Activated T-helper 1 cell treated with anti-CD3 and anti-CD28 coated beads, Interleukin-2, amount 50 U/mL, for 16 hours (primary cell): ENCODE measurements at places on chromosomes 3 and 15.

DNA sequence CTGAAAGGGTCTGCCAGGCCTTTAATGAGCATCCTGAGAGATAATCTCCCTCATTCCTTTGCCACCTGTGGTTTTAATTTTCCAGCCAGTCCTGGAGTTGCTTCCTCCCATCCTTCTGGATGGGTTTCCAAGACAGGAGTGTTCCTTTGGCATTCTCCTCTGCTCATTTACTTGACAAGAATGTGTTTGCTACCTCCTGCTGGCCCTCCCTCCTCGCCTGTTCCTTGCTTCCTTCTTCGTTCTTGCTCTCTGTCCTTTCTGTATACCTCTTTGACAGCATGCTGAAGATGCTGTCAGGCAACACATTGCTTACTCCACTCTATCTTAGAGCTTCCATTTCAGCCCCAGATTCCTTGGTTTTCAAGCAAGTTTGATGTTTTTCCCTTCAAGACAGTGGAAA lies 46.0 kb downstream of the ERC2 start:
- no peak for DNase-seq

DNA sequence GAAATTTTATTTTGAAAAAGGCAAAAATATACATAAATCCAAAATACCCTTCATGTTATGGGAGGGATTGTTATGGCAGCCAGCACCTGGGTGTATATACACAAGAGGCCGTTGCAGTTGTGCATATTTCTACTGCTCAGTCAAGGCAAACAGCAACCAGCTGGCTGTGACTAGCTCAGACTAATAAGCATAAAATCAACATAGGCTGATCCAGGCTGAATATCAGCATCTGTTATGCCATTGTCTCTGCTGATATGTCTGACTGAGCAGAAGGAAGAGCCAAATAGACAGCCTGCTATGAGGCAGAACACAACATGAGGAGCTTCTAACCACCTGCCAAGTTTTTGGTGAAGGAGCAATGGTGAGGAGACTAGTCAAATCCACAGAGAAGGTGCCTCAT lies 457.5 kb upstream of the ALCAM start:
- no peak for DNase-seq

DNA sequence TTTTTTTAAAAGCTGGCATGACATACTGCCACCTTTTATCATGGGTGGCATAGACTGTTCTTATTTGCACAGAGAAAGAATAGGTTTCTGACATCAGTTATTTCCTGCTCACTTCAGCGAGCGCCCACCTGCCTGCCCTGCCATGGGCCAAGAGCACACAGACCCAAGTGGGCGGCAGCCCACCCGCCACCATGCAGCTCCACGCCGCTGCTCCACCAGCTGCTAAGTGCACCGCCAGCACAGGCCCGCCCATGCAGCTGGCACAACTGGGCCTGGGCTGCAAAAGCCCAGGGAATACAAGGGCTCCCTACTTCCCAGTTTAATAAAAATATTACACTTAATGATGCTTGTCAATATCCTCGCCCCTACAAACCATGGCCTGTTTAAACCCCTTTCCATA lies 15.4 kb downstream of the ZNF148 start:
- DNase-seq = no peak

DNA sequence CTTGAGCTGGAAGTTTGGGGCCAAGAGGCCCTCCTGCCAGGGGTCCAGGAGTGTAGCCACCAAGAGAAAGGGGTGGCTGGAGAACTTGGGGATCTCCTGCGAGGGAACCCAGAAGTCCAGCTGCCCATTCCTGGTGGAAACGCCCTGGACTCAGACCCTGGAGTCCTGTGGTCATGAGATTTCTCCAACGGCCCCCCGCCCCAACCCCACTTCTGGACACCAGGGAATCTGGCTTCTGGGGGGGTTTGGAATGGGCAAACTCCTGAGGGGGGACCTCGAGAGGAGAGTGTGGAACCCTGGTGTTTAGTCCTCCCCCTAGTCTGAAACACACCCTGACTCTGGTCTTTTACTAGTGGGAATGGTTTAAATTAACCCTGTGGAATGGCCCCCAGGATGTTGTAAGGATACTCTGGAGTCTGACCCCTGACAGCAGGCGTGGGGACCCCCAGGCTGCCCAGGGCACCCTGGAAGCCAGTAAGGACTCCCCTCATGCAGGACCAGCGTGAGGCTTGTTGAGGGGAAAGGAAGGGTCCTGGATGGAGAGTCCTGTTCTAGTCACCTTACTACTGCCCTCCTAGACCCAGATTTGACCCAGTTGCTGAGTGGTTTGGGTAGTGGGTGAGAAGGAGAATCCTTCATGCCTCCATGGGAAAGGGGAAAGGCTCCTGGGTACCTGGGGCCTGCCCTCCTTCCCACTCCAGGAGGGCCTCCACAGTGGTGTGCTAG lies 540 bp downstream of the KLHDC8B start:
- no peak for DNase-seq

DNA sequence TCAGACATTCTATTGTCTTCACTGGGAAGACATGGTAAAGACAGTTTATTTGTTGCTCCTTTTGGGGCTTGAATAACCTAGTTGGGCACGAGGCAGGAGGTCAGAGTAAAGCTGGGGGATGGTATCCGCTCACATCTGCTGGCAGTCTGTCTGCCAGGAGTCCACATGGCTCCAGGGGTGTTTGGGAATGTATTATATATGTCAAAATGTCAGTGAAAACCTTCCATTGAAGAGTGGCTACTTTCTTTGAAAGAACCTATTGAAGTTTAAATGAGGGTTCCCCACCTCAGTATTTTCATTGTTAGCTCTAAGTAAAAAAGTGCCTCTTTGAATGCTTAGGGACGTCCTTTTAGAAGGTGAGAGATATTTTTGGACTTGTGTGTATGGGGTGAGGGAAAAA lies 68.4 kb downstream of the CLDN11 start:
- DNase-seq = no peak

DNA sequence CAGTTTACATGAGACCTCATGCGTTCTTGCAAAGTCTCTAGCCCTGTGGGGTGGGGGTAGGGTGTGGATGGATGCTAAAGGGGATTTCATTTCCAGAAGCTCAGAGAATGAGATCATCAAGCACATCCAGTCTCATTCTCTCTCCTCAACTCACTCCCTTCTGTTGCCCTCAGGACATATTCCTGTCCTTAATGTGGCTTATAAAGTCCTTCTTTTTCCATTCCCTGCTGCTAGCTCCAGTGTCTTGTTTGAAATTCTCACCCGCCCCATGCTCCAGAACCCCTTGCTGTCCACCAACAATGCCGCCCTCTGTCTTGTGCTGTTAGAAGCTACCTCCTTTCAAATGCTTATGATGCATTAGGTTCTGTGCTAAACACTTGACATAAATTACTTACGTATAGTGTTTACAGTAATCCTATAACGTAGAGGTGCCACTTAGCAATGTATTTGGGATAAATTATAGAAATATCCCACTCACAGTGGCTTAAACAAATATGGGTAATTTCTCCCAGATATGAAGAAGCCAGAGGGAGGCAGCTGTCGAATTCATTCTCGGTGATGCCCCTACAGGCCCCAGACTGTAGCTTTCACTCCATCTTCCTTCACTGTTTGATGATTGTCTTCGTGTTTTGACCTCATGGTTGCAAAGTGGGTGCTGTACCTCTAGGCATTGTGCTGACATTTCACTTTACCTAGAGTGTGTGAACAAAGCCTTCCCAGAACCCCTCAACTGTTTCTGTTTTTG lies 273.1 kb upstream of the TBL1XR1 start:
- DNase-seq = no peak

DNA sequence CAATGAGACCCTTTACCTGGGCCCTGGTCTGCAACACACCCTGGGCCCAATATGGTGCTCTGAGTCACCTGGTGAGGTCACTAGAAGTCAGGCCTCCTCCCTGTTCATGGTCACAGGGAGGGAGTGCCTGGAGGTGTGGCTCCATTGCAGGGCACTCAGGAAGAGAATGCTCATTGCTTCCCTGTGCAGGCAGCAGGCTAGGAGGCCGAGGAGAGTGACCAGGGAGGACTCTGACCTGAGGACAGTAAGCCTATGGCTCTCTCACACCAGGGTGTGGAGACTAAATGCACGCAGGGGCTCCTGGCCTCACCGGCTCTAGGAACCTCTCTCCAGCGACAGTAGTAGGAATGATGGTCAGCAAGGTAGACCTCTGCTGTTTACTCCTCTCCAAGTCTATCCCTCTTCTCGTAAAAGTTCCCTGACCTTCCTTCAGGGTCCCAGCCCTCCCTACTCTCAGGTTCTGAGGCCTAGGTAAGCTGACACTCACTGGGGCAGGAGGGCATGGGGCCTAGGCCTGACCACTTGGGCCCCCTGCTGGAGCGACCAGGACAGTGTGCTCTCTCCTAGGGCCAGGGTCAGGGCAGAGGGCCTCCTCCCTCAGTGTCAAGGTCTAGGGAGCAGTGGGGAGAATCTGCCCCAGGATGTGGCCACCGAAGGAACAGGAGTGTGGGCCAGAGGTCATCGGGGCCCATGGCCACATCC lies 9.6 kb upstream of the SLCO2A1 start:
- DNase-seq = no peak

DNA sequence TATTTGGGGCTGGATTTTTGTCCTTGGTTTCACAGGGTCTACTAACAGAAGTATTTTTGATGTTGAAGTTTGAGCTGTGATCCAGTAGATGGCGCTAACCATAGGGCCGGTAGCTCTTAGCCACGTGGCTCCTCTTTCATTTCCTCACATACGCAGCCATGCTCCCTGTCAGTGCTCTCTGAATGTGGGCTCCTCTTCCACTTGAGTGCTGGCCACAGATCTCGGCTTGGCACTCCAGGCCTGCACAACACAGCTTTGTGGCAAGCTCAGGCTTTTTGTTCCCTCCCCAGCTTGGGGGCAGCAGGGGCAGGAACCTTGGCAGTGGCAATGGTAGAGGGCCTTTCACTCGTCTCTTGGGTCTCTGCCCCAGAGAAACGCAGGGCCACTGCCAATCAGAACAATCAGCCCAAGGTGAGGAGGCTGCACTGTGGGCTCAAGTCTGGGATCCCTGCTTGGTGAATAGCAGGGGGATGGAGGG lies 18.6 kb upstream of the DNAAF4 start:
- DNase-seq = no peak

DNA sequence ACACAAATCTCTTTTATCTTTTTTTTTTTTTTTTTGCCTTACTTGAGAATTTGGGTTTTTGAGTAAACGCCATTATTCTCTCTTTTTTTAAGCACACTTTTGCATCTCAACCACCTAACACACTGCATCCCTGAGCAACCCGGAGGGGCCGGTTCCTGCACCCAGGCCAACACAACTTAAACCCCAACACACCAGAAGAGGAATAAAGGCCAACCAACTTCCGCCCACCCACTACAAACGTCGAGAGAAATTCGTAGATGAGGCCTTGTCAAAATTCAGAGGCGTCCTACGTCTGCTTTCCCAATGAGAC lies 389 bp upstream of the CCNB2 start:
- no peak for DNase-seq

DNA sequence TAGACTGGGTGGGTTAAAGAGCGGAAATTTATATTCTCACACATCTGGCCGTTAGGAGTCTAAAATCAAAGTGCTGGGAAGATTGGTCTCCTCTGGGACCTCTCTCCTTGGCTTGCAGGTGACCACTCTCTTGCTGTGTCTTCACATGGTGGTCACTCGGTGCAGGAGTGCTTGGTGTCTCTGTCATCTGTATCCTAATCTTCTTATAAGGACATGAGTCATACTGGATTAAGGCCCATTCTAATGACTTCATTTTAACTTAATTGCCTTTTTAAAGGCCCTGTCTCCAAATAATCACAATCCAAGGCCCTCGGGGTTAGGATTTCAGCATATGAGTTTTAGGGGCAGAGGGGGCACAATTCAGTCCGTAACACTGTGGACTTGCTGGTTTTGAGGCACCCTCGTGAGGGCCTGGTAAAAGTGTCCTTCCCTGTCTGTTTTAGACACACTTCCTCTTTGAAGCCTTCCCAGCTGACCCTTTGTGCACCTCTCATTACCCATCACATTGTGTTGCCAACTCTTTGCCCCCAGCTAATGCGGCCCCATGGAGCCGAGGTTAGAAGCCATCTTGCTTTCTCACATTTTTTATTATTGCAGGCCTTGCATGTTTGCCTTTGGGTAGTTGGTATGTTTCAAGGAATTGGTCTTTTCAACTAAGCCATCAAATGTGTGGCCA lies 3.2 kb downstream of the XYLB start:
- no peak for DNase-seq

DNA sequence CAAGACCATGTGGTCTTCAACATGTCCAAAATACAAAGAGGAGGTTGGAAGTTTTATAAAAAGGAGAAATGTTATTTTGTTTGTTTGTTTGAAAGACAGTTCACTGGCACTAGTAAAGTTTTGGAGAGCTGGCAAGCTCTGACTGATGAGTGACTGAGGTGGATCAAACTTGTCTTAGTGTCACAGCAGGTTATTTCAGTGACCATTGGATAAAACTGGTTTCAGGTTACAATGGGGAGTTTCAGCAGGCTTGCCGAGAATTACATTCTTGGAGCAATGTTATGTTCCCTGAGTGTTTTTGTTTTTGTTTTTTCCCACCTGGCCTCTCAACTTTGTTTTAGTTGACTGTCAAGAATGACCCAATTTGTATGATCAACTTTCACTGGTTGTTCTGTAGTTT lies 414.5 kb upstream of the ARHGEF26 start:
- no peak for DNase-seq

- no peak for DNase-seq
These were observed 17.2 kb downstream of the SPTBN5 start for GRCh38 chr15:41876689-41877088.

DNA sequence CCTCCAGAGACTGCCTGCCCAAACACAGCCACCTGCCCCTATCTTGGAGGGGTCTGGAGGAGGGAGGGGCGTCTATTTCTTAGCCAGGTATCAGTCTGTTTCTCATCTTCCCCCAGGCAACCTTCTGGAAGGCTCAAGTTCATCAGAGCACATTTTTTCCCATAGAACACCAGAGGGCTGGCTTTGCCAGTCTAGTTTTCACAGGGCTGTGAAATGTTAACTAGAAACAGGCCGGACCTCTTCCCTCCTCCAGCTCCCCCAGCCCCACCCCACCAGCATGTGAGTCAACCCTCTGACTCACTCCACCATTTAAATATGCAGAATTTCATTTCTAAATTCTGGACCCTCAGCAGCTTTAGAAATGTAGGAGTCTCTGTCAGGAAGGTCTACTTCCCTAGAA lies 66.9 kb downstream of the SLCO2A1 start:
- DNase-seq = no peak

- DNase-seq = no peak
These were observed 145.4 kb downstream of the EPHA3 start for GRCh38 chr3:89252860-89253259.

DNA sequence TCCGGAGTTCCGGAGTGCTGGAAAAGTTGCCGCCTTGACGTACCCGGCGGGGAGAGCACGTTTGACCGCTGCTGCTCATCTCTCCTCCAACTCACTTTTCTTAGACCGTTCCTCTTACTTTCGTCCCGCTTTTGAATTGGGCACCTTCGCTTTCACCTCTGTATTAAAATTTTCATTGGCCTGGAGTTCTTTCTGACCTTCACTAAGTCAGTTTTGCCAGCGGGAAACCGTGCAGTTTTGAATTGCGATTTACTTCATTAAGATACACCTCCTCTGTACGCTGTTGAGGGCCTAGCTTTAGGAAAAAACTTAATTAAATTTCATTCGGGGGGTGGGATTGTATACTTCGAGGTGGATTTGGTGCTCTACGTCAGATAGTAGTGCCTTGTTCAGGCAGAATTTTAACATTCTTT lies 1.3 kb downstream of the GMPS start:
- no peak for DNase-seq
